ENCODE measurements at places on chromosomes 11 and 22. TPM values are rescaled to one million over a fixed set of nuclear protein-coding genes. Genes with fewer than 3 reads are reported as not detected.

DNA sequence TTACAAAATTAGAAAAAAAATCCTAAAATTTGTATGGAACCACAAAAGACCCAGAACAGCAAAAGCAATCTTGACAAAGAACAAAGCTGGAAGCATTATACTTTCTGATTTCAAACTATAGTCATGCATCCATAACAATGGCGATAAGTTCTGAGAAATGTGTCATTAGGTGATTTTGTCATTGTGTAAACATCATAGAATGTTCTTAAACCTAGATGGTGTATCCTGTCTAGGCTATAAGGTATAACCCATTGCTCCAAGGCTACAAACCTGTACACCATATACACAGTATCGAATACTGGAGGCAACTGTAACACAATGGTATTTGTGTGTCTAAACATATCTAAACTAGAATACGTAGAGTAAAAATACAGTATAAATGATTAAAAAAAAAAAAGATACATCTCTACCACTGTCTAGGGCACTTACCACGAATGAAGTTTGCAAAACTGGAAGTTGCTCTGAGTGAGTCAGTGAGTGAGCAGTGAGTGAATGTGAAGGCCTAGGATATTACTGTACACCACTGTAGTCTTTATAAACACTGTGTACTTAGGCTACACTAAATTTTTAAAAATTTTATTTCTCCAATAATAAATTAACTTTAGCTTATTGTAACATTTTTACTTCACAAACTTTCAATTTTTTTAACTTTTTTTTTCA lies 18.1 kb upstream of the SC5D start:
- peaks cover under 1% of the 10 kb centered on the region for H3K27me3 ChIP-seq
- H3K27ac ChIP-seq, result no peak overlapping the region
- no peaks in the 10 kb centered on the region for H3K4me1 ChIP-seq
- H3K4me3 ChIP-seq, result no peak overlapping the region
- DNase-seq, result no peak

The OR4C16 gene
- total RNA-seq, result not detected

DNA sequence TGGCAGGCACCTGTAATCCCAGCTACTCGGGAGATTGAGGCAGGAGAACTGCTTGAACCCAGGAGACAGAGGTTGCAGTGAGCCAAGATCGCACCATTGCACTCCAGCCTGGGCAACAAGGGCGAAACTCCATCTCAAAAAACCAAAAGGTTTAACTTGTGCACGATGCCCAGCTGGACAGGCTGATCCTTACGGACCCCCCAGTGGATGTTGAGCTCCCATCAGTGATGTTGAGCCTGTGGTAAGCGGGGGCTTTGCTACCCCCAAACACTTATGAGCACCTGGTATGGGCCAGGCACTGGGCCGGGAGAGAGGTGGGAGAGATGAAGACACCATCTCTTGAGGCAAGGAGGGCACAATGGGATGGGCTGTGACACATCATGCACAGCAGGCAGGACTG lies 7.4 kb upstream of the SERPIND1 start:
- H3K27ac ChIP-seq, result no peak overlapping the region
- peaks cover 39% of the 10 kb centered on the region for H3K36me3 ChIP-seq
- no peak for DNase-seq
- H3K4me1 ChIP-seq, result no peaks in the 10 kb centered on the region
- H3K4me3 ChIP-seq, result no peak overlapping the region

DNA sequence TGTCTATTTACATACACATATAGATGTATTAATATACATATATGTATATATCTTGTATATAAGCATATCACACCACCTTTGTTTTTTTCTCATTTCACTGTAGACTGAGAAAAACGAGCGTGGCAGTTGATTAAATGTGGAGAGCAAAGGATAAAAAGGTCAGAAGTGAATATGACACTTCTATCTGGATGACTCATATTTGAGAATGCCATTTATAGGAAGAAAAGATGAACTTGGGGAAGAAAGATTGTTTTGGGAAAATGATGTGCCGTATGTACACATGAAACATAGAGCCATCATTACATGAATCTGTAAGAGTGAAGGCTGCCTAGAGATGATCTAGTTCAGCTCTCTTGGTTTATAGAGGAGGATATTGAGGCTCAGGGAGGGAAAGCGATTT lies 28.7 kb downstream of the AMOTL1 start:
- peaks cover 25% of the 10 kb centered on the region for H3K36me3 ChIP-seq
- H3K4me3 ChIP-seq, result no peak overlapping the region
- no peaks in the 10 kb centered on the region for H3K27me3 ChIP-seq

GRCh38 chr22:43404673-43405385 lies 7.0 kb upstream of the MPPED1 start:
- no peaks in the 10 kb centered on the region for H3K36me3 ChIP-seq
- H3K4me3 ChIP-seq, result no peak overlapping the region
- H3K27me3 ChIP-seq, result peaks cover 12% of the 10 kb centered on the region
- no peak overlapping the region for H3K27ac ChIP-seq

DNA sequence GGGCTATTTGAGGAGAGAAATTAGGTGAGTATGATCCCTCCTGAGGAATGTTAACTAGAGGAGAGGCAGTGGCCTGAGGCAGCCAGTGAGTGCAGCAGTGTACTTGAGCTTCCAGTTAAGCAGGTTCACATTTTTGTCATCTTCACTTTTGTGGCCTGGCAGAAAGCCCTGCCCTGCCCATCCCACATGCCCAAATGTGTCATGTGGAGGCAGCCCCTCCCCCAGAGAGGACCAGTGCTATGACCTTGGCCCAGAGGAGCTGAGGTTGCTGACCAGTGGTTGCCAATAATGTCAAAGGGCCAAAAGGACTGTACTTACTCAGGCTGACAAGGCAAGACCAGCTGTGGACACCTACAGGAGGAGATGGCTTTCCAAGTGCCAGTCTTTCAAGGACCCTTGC lies 17.6 kb upstream of the GRK2 start:
- peaks cover 100% of the 10 kb centered on the region for H3K36me3 ChIP-seq
- no peaks in the 10 kb centered on the region for H3K27me3 ChIP-seq
- H3K4me1 ChIP-seq, result peaks cover 11% of the 10 kb centered on the region

DNA sequence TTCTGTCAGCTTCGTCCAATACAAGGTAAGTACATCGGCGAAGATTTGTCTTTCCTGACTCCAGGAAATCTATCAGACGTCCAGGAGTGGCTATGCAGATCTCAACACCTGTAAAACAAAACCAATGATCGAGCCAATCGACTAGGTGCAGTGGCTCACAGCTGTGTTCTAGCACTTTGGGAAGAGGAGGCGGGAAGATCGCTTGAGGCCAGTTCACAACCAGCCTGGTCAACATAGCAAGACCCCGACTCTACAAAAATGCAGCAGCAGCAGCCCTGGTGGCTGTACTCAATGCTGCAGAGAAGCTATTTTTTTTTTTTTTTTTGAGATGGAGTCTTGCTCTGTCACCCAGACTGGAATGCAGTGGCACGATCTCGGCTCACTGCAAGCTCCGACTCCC lies 11.2 kb downstream of the DDX17 start:
- H3K4me3 ChIP-seq, result no peak overlapping the region
- H3K27ac ChIP-seq, result no peak overlapping the region
- H3K4me1 ChIP-seq, result peaks cover 15% of the 10 kb centered on the region
- no peaks in the 10 kb centered on the region for H3K27me3 ChIP-seq
- DNase-seq, result no peak
- peaks cover 100% of the 10 kb centered on the region for H3K36me3 ChIP-seq

DNA sequence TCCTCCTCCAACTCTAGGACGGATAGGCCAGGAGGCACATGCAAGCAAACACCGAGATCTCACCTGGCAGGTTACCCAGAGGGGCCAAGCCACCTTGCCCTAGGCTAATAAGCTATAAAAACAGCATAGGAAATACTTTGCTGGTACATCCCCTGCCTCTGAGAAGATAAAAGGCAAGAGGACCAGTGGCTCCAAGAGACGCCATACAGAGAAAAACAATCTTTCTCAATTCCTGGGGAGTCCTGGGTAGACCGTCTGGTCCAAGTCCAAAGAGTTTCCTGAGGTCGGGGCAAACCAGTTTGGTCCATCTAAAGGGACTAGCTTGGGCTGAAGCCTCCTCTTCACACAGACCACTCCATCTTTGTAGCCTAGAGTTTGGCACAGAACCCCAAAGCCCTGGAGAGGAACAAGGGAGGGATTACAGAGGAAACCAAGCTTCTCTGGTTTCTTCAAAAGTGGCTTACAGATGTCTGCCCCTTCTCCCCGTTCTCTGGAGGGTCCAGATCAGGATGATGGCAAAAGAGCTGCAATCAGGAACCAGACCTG lies 40.4 kb downstream of the NUMA1 start:
- H3K4me3 ChIP-seq, result peak overlapping the region; percentile 68
- H3K27ac ChIP-seq, result peak overlapping the region; percentile 98
- peaks cover 48% of the 10 kb centered on the region for H3K4me1 ChIP-seq
- peaks cover 9% of the 10 kb centered on the region for H3K36me3 ChIP-seq
- no peak for DNase-seq

GRCh38 chr22:38456272-38456835 lies 1.4 kb upstream of the KCNJ4 start:
- H3K27me3 ChIP-seq, result peaks cover 63% of the 10 kb centered on the region
- no peak for DNase-seq
- no peaks in the 10 kb centered on the region for H3K4me1 ChIP-seq
- no peak overlapping the region for H3K27ac ChIP-seq

The SLN gene
- 1.0 TPM for total RNA-seq

DNA sequence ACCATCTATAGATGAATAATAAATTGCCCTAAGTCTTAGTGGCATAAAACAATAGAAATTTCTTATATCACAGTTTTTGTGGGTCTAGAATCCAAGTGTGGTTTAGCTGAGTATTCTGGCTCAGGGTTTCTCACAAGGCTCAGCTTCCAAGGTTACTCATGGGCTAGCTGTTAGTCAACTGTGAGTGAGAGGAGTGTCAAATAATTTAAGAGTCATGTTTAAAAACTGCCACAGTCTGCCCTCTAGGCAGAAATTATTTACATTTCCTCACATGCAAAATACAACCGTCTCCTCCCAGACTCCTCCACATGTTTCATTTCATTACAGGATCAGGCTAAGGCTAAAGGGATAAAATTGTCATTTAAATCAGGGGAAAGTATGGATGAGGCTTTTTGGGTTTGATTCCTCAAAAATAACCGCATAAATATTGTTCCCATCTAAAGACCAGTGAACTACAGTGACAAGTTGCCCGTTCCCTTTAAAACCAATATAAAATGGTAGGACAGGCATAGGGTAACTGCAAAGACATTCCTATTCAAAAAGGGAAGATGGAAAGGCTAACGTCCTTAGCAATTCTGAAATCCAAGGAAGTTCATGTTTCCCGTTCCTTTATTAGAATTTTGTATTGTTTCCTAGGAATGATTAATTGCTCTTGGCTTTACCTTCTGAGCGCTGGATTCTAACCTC lies 324.3 kb downstream of the DYNC2H1 start:
- H3K27ac ChIP-seq, result no peak overlapping the region
- DNase-seq, result no peak
- H3K4me1 ChIP-seq, result no peaks in the 10 kb centered on the region
- no peak overlapping the region for H3K4me3 ChIP-seq
- H3K27me3 ChIP-seq, result no peaks in the 10 kb centered on the region
- no peaks in the 10 kb centered on the region for H3K36me3 ChIP-seq

The SIAE gene
- 41.6 TPM for total RNA-seq

GRCh38 chr22:27060190-27060589 lies 402.8 kb downstream of the MIAT start:
- H3K4me1 ChIP-seq, result no peaks in the 10 kb centered on the region
- DNase-seq, result no peak
- no peaks in the 10 kb centered on the region for H3K27me3 ChIP-seq
- H3K4me3 ChIP-seq, result no peak overlapping the region
- no peak overlapping the region for H3K27ac ChIP-seq

The KCNJ1 gene
- total RNA-seq, result 0.23 TPM

DNA sequence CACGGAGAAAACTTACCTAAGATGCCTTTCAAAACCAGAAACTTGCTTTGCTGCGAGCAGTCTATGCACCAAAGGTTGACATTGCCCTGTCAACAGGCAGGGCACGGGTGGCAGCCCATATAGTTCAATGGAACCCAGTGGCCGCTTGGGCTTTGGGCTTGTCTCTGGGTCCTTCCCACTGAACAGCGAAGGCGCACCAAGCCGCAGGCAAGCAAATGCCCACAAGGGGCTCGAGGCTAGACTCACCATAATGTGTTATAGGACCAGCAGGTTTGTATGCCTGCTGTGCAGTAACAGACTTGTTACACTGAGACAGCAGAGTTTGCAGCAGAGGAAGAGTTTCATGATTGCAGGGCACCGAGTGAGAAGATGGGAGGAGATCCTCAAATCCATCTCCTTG lies 20.3 kb downstream of the CLDN5 start:
- no peak overlapping the region for H3K4me3 ChIP-seq
- no peaks in the 10 kb centered on the region for H3K27me3 ChIP-seq
- peak; percentile 51 for DNase-seq
- H3K4me1 ChIP-seq, result no peaks in the 10 kb centered on the region
- no peaks in the 10 kb centered on the region for H3K36me3 ChIP-seq

GRCh38 chr11:130473056-130473794 lies 24.8 kb downstream of the ADAMTS15 start:
- H3K36me3 ChIP-seq, result peaks cover 19% of the 10 kb centered on the region
- no peak overlapping the region for H3K4me3 ChIP-seq
- no peak overlapping the region for H3K27ac ChIP-seq
- H3K27me3 ChIP-seq, result no peaks in the 10 kb centered on the region

- no peaks in the 10 kb centered on the region for H3K36me3 ChIP-seq
- no peak for DNase-seq
- no peak overlapping the region for H3K4me3 ChIP-seq
- H3K27me3 ChIP-seq, result no peaks in the 10 kb centered on the region
- peaks cover 23% of the 10 kb centered on the region for H3K4me1 ChIP-seq
- no peak overlapping the region for H3K27ac ChIP-seq
Observed at GRCh38 chr11:57219021-57219627, 17.9 kb downstream of the APLNR start.

The PATE2 gene
- not detected for total RNA-seq

- no peak overlapping the region for H3K4me3 ChIP-seq
- DNase-seq, result no peak
- peaks cover 11% of the 10 kb centered on the region for H3K4me1 ChIP-seq
Observed at GRCh38 chr22:40050258-40050657, 55.5 kb downstream of the FAM83F start.

The MS4A3 gene
- total RNA-seq, result not detected

The PIWIL4 gene
- 2.9 TPM for total RNA-seq

The KCTD14 gene
- total RNA-seq, result 13.6 TPM

GRCh38 chr11:72856551-72857345 lies 42.5 kb downstream of the ATG16L2 start:
- no peak for DNase-seq
- peaks cover 3% of the 10 kb centered on the region for H3K36me3 ChIP-seq
- no peak overlapping the region for H3K27ac ChIP-seq
- peaks cover 17% of the 10 kb centered on the region for H3K4me1 ChIP-seq
- no peaks in the 10 kb centered on the region for H3K27me3 ChIP-seq

The SYT7 gene
- 4.8 TPM for total RNA-seq

The OR56A3 gene
- not detected for total RNA-seq

DNA sequence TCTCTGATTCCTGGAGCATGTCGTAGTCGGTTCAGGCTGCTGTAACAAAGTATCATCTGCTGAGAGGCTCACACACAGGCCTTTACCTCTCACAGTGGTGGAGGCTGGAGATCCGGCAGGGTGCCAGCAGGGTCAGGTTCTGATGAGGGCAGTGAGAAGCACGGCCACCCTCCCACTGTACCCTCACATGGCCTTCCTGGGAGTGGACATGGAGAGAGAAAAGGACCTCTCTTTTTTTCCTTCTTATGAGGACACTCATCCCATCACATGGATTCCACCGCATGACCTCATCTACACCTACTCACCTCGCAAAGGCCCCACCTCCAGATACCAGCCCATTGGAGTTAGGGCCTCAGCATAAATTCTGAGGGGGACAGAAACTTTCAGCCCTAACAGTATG lies 99.5 kb downstream of the BCR start:
- H3K27ac ChIP-seq, result peak overlapping the region; percentile 79
- H3K36me3 ChIP-seq, result peaks cover 29% of the 10 kb centered on the region
- peaks cover 29% of the 10 kb centered on the region for H3K4me1 ChIP-seq
- H3K27me3 ChIP-seq, result no peaks in the 10 kb centered on the region
- no peak overlapping the region for H3K4me3 ChIP-seq
- DNase-seq, result no peak

The ZDHHC5 gene
- total RNA-seq, result 79.8 TPM
